Stimulated activated CD8-positive, alpha-beta memory T cell treated with anti-CD3 and anti-CD28 coated beads, Interleukin-4, amount 100 ng/mL, for 1 hour (primary cell): ENCODE measurements at places on chromosomes 6 and 20.

DNA sequence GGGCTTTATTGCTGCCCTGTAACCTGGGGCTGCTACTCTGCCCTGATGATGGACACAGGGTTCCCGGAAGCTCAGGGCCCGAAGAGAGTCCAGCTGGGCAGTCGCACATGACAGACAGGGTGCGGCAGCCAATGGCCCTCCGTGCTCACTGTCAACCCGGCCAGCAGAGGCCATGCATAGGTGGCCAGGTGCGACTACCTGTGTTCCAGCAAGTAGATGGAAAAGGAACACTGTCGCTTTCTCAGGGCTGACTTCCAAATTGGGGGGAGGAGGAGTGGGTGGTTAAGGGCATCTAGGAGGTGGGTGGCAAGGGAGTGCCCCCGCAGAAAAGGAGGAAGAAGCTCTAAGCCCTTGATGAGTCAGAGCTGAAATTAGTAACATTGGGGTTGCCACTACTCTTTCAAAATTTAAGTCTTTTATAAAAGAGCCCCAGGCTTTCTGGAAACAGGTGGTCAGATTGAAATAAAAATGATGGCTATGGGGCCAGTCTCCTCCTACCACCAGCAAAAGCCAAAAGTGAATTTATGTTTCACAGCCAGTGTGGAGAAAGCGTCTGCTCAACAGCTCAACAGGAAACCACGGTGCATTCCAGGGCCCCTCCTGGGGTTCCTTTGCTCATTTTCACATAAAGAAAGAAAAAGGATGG is 2.3 kb upstream of the RAMACL start:
- DNase-seq, result no peak

- no peak for DNase-seq
Measured at GRCh38 chr6:107972413-107973096, 14.5 kb upstream of the SEC63 start.

DNA sequence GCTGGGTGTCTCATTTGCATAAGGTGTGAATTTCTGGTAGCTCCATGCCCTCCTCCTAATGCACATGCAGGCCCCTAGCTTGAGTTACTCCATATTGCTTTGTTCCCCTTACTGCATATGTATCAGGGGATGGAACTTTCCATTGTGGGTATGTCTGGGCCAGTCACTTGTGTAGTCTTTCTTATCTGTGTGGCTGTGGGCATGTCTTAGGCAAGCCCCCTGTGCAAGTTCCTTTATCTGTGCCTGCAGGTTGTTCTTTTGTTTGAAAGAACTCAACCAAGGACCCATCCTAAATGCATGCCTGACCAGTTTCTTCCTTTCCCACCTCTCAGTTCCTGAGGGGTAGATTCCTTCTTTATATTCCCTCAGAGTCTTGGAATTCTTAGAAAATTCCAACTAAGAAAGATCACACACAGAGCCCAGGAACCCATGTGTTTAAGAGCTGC is 23.6 kb downstream of the MBOAT1 start:
- no peak for DNase-seq

DNA sequence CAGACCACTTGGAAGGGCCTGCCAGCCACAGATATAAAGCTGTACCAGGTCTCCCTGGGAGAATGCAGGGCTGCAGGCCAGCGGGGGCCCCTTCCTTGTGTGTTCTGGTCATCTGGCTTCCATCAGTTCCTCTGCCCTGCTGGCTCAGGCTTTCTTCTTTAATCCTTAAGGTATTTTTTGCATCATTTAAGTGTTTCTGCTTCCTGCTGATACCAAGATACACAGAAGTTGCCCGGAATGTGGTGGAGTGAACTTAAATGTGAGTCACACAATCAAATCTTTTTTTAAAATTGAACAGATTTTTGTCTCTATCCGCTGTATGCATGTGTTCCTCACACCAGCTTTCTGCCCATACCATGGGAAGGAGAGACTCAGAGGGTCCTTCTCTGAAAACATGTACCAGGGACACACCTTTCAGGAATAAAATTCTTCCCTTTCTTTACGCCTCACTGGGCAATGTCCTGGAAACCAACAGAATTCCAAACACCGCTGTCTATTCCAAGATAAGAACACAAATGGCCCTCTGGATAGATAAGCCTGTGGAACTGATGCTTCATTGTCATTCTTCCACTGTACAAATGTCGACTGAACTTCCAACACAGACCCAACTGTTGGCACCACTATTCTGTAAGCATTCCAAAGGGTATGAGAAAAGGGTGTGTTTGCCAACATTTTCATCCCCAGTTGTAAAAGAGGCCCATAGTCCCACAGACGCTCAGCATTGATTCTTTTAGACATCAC is 206.2 kb upstream of the MYLIP start:
- no peak for DNase-seq

GRCh38 chr6:154488802-154489437 is 21.6 kb downstream of the CNKSR3 start:
- DNase-seq, result no peak

GRCh38 chr6:5058254-5058653 is 26.9 kb upstream of the PPP1R3G start:
- DNase-seq, result no peak

GRCh38 chr6:52735071-52735470 is 28.2 kb downstream of the GSTA2 start:
- DNase-seq, result no peak

DNA sequence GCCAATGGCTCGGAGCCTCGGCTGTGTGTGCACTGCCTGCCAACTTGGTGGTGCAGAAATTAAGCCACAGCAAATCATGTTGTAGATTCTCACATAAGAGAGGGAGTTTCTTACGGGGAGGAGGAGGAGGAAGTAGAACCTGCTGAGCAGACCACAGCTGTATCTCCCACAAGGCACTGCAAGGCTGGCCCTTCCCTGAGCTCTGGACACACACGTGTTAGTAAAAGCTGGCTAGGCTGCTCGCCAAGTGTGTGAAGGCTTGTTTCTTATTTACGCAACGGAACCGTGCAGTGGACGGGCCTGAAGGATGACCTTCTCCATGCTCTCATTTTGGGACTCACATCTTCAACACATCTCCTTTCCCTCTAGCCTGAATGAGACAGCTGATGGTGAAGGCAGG is 15.7 kb upstream of the QKI start:
- no peak for DNase-seq

DNA sequence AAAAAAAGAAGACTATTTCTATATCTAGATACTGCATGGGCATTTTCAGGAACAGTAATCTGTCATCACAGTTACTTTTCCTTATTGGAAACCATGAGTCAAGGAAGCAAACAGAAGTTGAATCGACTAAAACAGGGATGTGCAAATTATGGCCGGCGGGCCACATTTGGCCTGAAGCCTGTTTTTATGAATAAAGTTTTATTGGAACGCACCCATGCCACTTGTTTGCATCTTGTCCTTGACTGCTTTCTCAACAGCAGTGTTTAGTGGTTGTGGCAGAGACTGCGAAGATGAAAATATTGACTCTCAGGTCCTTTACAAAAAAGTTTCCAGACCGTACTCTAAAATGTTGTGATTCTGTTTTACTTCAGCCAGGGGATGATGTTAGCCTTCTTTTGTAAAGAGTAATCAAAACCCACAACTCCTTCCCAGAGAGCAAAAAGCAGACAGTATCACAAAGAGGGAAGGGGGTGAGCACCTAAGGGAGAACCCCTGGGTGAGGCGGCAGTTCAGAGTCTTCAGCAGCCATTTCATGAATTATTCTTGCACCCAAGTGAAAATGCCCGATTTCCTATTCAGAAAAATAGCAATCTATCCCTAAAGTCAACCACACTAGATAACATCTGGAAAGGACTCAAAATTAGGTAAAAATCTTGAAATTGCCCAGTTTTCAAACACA is 190.4 kb downstream of the MYLK4 start:
- no peak for DNase-seq

GRCh38 chr20:12512755-12513154 is 496.0 kb upstream of the SPTLC3 start:
- no peak for DNase-seq

- no peak for DNase-seq
Measured at GRCh38 chr6:160972111-160972510, 19.5 kb upstream of the MAP3K4 start.

DNA sequence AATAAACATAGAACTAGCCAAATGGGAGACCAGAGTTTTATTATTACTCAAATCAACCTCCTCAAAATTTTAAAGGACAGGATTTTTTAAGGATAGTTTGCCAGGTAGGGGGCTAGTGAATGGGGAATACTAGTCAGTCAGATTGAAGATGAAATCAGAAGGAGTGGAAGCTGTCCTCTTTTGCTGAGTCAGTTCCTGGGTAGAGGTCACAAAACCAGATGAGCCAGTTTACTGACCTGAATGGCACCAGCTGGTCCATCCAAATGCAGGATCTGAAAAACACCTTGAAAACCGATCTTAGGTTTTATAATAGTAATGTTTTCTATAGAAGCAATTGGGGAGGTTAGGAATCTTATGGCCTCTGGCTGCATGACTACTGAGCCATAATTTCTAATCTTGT is 558.2 kb downstream of the PKHD1 start:
- no peak for DNase-seq

DNA sequence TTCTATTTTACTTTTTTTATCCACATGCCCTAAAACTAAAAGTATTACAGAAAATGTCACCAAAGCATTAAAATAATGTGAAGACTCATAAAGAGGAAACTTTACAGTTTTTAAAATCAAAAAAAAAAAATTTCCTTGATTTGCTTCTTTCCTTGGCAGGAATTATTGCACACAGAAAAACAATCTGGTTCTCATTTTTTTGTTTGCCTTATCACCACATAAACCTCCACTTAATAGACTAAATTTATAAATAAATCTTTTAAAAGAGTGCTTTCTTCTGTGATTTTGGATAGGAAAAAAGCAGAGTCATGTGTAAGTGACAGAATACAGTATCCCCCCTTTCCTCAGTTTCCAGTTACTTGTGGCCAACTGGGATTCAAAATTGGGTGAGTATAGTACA is 695.1 kb upstream of the CITED2 start:
- DNase-seq, result no peak

DNA sequence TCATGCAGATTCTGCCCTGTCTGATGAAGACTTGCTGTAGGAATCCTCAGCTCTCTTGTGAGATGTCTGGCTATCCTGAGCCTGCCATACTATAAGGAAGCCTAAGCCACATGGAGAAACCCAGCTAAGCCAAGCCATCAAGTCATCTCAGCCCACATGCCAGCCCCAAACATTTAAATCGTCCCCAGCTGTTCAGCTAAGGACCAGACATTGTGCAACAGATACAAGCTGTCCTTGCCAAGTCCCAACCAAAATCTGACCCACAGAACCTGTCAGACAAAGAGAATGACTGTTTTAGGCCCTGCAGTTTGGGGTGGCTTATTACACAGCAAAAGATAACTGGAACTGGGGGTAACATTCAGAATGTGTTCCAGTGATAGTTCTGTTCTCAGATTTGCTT is 36.8 kb upstream of the FOXC1 start:
- DNase-seq, result no peak

GRCh38 chr20:58237318-58238132 is 9.1 kb upstream of the ANKRD60 start:
- DNase-seq, result no peak

- no peak for DNase-seq
Measured at GRCh38 chr6:80163754-80164187, 57.3 kb downstream of the BCKDHB start.

DNA sequence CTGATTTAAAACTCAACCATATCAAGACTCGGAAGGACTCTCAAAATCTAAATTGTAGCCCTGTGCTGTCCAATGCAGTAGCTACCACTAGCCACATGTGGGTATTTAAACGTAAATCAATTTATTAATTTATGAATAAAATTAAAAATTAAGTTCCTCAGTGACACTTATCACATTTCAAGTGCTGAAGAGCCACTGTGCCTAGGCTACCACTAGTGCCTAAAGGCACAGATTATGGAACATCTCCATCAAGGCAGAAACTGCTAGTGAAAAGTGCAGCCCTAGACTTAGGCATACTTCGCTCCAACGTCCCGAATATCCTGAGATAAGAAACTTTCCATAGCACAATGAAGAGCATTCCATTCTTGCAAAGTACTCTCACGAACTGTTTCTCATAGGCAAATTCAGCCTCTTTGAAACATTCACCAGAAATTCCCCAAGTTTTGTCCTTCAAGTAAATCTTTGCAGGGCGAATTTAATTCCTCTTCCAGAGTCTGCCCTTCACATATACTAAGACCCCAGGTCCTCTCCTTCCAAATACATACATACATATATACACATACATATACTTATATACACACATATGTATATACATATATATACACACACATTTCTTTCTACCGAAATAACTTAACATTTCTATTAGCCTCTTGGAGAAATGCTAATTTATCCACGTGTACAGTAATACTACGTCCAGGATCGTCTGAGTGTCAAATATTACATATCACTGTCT is 1.3 kb downstream of the SUPT3H start:
- no peak for DNase-seq

DNA sequence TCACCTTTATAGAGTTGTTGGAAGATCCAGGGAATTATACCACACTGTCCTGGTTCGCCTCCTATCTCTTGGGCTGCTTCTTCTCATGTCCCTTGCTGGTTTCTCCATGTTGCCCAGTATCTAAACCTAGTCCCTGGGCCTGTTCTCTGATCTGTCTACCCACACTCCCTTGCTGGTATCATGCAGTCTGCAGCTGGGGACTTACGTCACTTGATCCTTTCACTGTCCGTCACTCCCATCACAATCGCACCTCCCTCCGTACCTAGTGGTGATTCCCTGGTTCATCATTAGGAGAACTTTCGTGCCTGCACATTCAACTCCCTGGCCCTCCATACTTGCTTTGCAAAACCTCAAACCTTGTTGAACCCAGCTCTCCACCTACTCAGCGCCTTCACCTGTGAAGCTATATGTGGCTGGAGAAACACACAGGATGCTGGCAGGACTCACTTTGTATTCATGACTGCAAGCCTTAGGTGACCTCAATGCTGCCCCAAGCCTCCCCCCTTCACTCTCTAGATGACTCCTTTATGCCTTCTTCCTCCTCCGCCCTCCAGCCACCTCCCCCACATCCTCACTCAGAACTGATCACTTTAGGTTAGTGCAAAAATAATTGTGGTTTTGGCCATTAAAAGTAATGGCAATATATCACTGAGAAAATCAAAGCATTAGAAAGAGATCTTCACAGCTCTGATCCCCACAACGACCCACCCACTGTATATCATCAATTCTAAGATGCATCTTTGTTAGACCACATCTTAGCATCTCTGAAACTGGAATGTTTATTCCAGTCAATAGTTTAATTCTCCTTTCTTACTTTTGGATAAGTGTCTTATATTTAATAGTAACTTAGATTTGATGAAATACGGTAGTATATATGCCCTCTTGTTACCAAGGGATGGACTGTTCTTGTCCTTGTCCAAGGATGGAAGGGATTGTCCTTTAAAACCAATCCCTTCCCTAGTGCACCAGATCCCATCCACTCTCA is 26.4 kb downstream of the GDAP1L1 start:
- no peak for DNase-seq

GRCh38 chr6:38078671-38079070 is 259.1 kb downstream of the ZFAND3 start:
- no peak for DNase-seq

- DNase-seq, result no peak
Measured at GRCh38 chr6:8080362-8081151, 16.4 kb upstream of the BLOC1S5 start.
